ENCODE measurements at places on chromosomes 12 and 14.

DNA sequence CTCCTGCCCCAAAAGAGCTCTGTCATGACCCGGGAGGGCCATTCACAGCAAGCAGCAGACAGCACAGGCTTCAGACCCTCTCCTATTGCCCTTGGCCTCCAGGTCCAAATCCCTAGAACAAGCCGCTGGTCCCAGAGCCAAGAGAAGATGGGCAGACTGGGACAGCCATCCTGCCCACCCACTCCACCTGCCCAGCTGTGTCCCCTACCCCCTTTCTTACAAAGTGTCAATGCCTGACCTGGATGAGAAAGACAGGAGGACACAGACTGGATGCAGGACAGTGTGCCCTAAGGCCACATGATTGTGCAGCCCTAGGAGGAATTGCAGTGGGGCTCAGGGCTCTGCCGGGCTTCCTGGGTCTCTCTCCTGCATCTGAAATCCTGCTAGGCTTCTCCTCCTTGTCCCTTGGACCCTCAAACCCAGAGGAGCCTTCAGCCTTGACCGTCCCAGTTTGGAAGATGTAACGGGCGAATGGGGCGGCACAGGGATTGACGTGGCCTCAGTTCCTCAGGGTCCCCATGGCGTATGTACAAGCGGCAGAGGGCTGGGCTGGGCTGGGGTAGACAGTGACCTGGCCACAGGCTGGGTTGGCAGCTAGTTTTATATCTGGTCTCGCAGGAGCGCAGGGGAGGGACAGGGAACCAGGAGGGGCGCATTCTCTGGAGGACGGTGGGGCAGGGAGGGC, 27.1 kb upstream of the BCDIN3D start:
- no peak for DNase-seq

GRCh38 chr12:105116969-105117368, 9.4 kb downstream of the WASHC4 start:
- DNase-seq, result no peak

- no peak for DNase-seq
Observed at GRCh38 chr12:57058454-57058853, 8.5 kb upstream of the MYO1A start.

DNA sequence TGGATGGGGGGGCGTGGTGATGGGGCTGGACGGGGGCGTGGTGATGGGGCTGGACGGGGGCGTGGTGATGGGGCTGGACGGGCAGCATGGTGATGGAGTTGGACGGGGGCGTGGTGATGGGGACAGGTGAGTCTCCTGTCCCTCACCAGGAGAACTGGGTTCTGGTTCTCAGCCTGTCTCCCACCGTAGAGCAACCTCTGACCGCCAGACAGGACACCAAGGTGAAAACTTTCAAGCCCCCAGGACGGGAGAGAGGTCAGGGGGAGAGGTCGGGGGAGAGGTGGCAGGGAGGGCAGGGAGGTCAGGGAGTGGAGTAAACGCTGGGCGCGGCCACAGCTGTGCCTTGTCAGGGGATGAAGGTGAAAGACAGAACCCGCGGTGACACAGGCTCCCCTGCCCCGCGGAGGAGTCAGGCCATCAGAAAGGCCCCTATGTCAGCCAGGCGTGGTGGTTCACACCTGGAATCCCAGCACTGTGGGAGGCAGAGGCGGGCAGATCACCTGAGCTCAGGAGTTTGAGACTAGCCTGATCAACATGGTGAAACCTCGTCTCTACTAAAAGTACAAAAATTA, 84.6 kb downstream of the GALNT9 start:
- no peak for DNase-seq

GRCh38 chr12:122894193-122895121, 1.5 kb downstream of the VPS37B start:
- DNase-seq, result no peak

GRCh38 chr12:121365416-121366062, 13.3 kb upstream of the ANAPC5 start:
- no peak for DNase-seq

DNA sequence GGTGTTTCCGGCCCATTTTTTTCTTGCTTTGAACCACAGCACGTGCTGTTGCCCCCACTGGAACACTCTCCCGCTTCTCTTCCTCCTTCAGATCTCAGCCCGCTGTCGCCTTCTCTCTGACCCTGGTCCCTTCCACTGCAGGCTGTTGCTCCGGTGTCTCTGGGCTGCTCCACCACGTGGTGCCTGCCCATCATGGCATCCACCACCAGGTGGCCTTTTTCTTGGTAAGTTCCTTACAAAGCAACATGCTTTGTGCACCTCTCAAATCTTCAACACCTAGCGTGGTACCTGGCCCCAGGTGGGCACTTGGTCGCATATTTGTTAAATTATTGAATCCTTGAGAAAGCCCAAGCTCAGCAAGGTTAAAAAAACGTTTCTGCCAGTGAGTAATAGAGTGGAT, 19.1 kb downstream of the TUNAR start:
- no peak for DNase-seq

- DNase-seq, result no peak
Observed at GRCh38 chr12:131616043-131616700, 94.7 kb upstream of the SFSWAP start.

GRCh38 chr12:25787701-25788100, 170.8 kb upstream of the RASSF8 start:
- no peak for DNase-seq

DNA sequence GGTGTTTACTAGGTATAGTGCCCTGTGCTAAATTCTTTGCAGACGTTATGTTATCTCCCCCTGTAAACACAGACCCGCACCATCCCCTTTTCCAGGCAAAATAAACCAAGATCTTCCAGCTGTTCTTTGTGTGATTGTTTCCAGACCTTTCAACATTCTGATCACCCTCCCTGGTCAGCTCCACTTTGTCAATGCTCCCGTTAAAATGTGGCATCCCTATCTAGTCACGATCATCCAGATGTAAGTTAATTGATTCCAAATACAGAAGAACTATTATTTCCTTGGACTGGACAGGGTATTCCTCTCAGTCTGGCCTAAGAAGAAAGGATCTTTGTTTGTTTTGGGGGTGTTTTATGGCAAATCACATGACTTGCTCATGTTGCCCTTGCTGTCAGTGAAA, 127.6 kb upstream of the ARID2 start:
- DNase-seq, result no peak

- no peak for DNase-seq
Observed at GRCh38 chr14:97638864-97639263, 841.7 kb downstream of the VRK1 start.

GRCh38 chr14:45112896-45113781, 21.1 kb downstream of the FKBP3 start:
- no peak for DNase-seq

GRCh38 chr14:60760644-60761364, 26.2 kb downstream of the MNAT1 start:
- DNase-seq, result no peak

GRCh38 chr12:79662046-79662811, 28.5 kb downstream of the PAWR start:
- no peak for DNase-seq

GRCh38 chr14:84797326-84797725, 732.6 kb upstream of the FLRT2 start:
- DNase-seq, result no peak

GRCh38 chr12:43238281-43238680, 313.7 kb downstream of the ADAMTS20 start:
- peak; percentile 39 for DNase-seq

- no peak for DNase-seq
Observed at GRCh38 chr12:121093487-121093891, 39.2 kb upstream of the P2RX7 start.

GRCh38 chr14:32611752-32612151, 282.7 kb downstream of the AKAP6 start:
- DNase-seq, result no peak

- no peak for DNase-seq
Observed at GRCh38 chr14:105073720-105074600, 8.7 kb upstream of the GPR132 start.

DNA sequence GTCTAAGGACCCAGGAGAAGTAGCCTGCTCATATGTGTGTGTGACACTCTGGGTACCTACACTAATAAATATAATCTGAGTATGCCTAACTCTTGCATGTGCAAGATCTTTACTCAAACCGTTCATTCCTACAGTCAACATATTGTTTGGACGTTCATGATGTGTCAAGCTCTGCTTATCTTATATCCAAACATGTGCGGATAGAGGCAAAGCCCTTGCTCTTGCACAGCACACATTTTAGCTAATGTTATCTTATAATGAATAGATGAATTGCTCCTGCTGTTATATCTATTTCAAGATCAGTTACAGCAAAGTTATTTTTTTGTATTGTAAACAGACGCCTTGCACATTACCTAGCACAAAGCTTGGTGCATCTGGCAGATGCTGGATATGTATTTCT, 228.4 kb upstream of the FLRT2 start:
- DNase-seq, result no peak

DNA sequence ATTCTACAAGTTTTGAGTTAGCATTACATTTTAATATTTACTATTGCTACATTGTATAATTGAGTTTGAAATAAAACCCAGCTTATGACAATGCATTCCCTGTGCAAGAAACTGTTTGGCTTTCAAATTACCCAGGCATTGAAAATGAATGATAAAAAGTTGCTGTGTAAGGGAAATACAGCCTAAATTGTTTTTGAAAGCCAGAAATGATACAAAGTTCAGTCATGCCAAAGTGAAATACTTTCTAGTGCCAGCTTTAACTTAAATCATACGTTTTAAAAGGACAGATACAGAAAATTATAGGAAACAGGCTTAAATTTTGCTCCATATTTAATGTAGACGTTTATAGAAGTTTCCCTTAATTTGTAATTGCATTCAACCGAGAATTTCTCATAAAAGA, 2.8 kb downstream of the MGAT2 start:
- no peak for DNase-seq

GRCh38 chr14:52706286-52706685, 714 bp upstream of the PSMC6 start:
- peak; percentile 46 for DNase-seq

GRCh38 chr12:42483521-42483790, 106.1 kb downstream of the PRICKLE1 start:
- DNase-seq, result no peak

GRCh38 chr12:119486599-119487154, 106.9 kb upstream of the TMEM233 start:
- DNase-seq, result no peak

DNA sequence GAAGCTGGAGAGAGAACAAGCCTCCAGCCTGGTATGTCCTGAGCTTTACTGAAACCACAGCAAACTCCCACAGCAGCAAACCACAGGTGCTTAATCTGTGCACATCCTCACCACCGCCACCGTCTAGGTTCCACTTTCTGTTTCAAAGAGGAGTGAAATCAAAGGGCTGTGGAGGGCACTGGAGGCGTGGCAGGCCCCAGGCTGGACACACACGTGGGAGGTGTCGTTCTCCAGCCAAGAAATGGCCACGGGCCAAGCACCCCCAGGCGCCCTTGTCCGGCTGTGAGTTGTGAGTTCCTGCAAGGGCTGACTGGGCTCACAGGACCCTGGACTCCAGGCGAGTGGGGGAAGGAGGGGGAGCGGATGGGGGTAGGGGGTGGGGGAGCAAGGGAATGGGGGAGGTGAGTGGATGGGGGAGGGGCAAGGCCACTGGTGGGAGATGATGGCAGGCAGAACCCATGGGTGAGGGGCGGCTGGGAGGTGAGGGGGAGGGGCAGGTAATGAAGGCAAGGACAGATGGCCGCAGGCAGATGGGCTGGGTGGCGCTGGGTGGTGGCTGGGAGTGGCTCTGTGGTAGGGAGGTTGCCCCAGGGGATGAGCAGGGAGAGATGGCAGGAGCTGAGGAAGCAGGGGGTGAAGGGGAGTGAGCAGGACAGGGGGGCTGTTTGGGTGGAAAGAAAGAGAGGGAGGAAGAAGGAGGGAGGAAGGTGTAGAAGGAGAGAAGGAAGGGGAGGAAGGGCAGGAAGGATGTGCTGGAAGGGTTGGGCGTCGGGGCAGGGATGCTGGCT, 86.7 kb downstream of the NCOR2 start:
- peak; percentile 23 for DNase-seq

DNA sequence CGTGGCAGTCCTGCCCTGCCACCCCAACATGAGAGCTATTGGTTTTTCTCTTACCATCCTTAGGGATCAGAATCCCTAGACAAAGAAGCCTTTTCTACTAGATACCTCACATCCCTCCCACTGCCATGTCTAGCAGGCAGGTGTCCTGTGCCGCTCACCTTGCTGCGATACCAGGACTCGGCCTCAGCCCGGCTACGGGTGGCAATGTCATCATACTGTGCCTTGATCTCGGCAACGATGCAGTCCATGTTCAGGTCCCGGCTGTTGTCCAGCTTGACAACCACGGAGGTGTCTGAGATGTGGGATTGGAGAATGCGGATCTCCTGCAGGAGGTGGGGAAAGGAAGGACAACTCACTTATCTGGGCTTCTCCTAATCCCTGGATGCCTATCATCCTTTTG, 4.5 kb downstream of the KRT83 start:
- no peak for DNase-seq

DNA sequence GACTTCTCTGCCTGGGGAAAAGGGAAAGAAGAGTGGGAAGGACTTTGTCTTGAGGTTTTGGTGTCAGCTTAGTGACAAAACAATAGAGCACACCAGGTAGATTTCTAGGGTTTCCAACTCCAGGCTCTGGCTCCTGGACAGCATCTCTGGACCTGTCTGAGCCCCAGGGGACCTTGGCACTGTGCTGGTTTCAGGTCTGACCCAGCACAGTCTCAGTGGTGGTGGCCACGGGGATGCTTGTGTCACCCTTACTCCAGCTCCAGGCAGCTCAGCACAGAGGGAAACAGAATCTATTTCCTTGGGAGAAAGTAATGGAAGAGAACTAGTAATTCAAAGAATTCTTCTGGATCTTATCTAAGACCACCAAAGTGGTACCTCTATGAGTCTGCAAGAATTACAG, 11.1 kb upstream of the CKAP4 start:
- DNase-seq, result no peak

- no peak for DNase-seq
Observed at GRCh38 chr12:77102691-77103090, 37.3 kb upstream of the E2F7 start.

- DNase-seq, result no peak
Observed at GRCh38 chr12:105342464-105342863, 12.0 kb downstream of the C12orf75 start.

- DNase-seq, result no peak
Observed at GRCh38 chr12:121167232-121167820, 34.6 kb downstream of the P2RX7 start.

DNA sequence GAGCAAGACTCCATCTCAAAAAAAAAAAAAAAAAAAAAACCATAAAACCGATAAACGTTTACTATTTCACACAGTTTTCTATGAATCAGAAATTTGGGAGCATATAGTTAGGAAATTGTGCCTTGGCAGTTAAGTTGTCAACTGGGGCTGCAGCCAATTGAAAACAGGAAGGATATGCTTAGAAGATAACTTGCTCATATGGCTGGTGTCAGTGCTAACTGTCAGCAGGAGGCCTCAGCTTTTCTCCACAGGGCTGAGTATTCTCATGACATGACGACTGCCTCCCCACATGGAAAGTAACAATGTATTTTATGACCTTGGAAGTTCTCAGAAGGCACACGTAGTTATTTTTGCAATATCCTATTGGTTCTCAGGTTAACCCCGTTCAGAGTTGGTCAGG, 29.6 kb upstream of the OR5AU1 start:
- peak; percentile 70 for DNase-seq

GRCh38 chr14:101027966-101028365, 124.4 kb upstream of the RTL1 start:
- no peak for DNase-seq

- DNase-seq, result peak; percentile 75
Observed at GRCh38 chr14:64760146-64760755, 56.0 kb downstream of the PLEKHG3 start.

GRCh38 chr14:72588521-72588920, 305.4 kb downstream of the DPF3 start:
- DNase-seq, result no peak

- no peak for DNase-seq
Observed at GRCh38 chr12:107275530-107275929, 182.2 kb upstream of the CRY1 start.

Measured in KBM-7 (cell line).